ENCODE measurements at places on chromosomes 4 and X. TPM values are rescaled to one million over a fixed set of nuclear protein-coding genes. Genes with fewer than 3 reads are reported as not detected.

- no peak for DNase-seq
Measured at GRCh38 chrX:114058988-114059418, 524.9 kb upstream of the HTR2C start.

- no peak for DNase-seq
Measured at GRCh38 chrX:15976396-15976795, 121.8 kb upstream of the AP1S2 start.

GRCh38 chr4:114043116-114043515 lies 63.7 kb upstream of the ARSJ start:
- DNase-seq = no peak

The IL3RA gene
- 7.5 TPM for total RNA-seq

- no peak for DNase-seq
Measured at GRCh38 chr4:94558392-94558904, 106.7 kb downstream of the PDLIM5 start.

- DNase-seq = no peak
Measured at GRCh38 chr4:89994176-89994873, 99.7 kb downstream of the MMRN1 start.

The PRRG3 gene
- total RNA-seq = not detected

All from activated T-cell treated with anti-CD3 and anti-CD28 coated beads, Interleukin-2, amount 50 U/mL, for 72 hours (primary cell).